Hindlimb muscle (tissue), 1 donor: ENCODE measurements at places on chromosomes 13 and 19.

- DNase-seq: no peak
Measured at GRCh38 chr13:99863789-99864626, 107.6 kb downstream of the ZIC5 start.

DNA sequence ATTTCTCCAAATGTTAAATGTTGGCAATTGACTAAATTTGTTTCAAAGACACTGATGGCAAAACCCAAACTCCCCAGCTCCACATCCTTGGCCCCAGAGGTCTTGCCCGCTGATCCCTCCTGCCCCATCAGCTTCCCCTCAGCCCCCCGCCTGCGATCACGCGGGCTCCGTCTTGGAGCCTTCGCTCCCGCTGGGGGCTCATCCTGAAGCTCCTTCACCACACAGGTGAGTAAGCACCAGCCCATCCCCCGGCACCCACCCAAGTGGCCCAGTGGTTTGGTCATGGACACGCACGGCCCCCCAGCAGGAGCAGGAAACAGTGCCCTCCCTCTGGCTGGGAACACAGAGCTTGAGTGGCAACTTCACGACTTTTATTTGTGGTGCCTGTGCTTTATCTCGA is 14.9 kb downstream of the EPS8L1 start:
- DNase-seq: no peak

- DNase-seq: no peak
Measured at GRCh38 chr13:60463787-60464186, 66.8 kb downstream of the TDRD3 start.

- no peak for DNase-seq
Measured at GRCh38 chr19:384799-385169, 24.2 kb downstream of the C2CD4C start.

DNA sequence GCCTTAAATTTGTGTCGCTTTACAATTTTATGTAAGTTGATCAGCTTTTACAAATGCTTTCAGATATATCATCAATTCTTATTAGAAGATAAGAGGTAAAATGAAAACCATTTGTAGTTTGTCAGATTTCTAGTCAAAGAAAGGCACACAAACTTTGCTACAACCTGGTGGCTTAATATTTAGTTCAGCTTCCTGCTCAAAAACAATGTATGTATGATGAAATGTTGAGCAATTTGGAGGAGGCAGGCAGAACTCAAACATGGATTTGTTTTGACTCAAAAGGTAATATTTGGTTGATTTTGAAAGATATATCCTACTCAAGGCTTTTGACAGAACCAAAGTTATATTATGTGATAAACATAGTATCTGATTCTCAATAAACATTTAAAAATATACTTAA is 24.2 kb downstream of the NEK5 start:
- DNase-seq: no peak

GRCh38 chr19:18730885-18731513 is 47.5 kb downstream of the CRTC1 start:
- DNase-seq: no peak

DNA sequence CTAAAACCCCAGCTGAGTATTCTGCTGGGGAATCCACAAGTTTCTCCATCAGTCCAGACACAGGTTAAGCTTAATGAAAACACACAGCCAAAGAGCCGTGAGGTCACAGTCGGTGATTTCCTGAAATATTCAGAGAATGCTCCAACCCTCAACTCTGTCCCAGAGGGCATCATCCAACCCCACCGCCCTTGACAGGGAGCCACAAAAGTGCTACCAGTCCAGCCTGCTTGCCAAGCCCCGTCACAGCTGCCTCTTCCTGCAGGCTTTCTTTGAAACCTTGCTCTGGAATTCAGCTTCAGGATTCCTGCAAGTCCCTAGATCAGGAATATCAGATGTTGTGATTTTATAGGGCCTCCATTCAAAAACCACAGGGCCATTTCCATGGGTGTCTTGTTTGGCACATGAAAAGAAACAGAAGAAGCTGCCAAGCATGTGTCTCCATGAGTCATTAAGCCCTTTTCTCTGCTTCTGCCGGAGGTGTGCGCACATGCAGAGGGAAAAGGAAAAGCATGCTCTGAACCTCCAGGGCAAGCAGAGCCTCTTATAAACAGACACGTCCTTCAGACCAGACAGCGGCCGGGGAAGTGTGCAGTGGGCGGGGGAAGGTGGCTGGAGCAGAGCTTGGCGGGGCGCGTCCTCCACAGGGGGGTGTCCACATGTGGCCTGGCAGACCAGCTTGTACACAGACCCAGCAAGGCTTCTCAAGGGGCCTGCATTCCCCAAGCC is 164.7 kb downstream of the KATNAL1 start:
- DNase-seq: no peak

DNA sequence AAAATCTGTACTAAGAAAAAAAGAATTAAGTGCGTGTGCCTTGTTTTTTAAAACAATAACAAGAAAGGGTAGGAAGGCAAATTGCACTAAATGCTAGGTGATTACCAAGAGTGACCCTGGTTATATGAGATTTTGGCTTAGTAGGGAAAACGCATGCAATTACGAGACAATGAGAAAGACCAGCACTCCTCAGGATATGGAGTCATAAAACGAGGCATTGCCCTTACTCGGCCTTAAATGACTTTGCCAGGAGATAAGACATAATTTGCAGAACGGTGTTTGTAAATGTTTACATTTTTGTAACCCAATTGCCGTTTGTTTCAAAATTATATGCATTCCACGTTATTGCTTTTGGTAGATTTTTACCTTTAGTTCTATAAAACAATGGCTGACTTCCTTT is 179.8 kb downstream of the RBM26 start:
- no peak for DNase-seq

- no peak for DNase-seq
Measured at GRCh38 chr19:11539495-11540365, 1.1 kb downstream of the CNN1 start.

DNA sequence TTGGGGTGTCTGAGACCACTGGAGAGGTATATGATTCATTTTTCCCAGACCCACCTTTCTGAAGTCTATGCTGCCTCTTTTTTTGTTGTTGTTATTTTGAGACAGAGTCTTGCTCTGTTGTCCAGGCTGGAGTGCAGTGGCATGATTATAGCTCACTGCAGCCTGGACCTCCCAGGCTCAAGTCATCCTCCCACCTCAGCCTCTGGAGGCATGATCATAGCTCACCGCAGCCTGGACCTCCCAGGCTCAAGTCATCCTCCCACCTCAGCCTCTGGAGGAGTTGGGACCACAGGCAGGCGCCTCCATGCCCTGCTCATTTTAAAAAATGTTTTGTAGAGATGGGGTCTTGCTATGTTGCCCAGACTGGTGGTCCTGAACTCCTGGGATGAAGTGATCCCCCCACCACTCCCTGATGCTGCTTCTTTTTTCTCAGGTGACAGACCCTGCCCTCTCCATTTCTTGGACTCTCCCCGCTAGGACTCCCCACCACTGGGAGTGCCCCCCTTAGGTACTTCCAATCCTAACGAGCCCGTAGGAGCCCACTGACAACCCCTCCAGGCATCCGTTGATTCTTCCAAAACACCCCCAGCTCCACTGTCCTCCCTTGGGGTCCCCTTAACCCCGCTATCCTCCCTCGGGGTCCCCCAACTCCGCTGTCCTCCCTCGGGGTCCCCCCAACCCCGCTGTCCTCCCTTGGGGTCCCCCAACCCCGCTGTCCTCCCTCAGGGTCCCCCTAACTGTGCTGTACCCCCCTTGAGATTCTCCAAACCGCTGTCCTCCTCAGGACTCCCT is 45.4 kb downstream of the ARHGEF18 start:
- no peak for DNase-seq

GRCh38 chr13:41460930-41461329 is 3.6 kb downstream of the RGCC start:
- no peak for DNase-seq

DNA sequence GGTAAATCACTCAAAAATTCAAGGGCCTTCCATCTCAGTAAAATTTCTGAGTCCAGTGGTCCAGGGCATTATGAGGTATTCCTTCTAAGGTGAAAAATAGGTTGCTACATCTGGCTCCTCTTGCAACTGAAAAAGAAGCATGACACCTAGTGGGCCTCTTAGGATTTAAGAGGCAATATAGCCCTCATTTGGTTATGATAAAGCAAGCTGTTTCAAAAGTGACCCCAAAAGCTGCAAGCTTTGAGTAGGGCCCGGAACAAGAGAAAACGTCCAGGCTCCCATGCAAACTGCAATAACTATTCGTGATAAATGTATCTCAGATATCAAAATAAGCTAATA is 1910.2 kb upstream of the PRR20A start:
- no peak for DNase-seq

DNA sequence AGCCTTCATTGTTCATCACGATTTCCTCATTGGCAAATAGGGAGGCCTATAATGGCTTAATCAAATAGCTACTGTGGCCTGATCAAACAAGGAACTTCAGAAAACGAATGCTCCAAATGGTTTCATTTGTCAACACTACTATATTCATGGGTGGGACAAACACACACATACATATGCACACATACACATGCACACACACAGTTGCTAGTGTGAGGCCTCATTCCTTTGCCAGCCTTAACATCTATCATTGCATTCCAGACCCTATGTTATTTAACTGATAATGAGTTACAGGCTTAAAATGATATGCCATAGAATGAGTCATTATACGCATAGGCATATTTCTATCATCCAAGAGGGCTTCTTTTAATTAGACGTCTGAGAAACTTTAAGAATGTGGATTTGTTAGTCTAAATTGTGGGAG is 140.2 kb downstream of the KLF5 start:
- DNase-seq: no peak

GRCh38 chr13:110124201-110124940 is 182.6 kb downstream of the COL4A1 start:
- no peak for DNase-seq

DNA sequence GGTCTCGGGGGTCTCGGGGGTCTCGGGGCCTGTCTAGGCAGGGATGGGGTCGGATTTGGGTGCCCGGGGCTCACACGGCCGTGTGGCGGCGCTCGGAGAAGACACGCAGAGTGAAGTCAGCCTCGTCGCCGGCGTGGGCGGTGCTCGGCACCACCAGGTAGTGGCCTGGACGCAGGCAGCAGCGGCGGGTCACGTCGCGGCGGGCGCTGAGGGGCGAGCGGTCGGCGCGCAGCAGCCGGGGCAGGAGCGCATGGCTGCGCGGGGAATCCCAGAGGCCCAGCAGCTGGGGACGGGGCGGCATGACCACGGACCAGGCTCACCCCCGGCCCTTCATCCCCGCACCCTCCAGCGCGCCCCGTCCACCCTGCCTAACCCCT is 8.2 kb downstream of the CAPN12 start:
- DNase-seq: no peak

DNA sequence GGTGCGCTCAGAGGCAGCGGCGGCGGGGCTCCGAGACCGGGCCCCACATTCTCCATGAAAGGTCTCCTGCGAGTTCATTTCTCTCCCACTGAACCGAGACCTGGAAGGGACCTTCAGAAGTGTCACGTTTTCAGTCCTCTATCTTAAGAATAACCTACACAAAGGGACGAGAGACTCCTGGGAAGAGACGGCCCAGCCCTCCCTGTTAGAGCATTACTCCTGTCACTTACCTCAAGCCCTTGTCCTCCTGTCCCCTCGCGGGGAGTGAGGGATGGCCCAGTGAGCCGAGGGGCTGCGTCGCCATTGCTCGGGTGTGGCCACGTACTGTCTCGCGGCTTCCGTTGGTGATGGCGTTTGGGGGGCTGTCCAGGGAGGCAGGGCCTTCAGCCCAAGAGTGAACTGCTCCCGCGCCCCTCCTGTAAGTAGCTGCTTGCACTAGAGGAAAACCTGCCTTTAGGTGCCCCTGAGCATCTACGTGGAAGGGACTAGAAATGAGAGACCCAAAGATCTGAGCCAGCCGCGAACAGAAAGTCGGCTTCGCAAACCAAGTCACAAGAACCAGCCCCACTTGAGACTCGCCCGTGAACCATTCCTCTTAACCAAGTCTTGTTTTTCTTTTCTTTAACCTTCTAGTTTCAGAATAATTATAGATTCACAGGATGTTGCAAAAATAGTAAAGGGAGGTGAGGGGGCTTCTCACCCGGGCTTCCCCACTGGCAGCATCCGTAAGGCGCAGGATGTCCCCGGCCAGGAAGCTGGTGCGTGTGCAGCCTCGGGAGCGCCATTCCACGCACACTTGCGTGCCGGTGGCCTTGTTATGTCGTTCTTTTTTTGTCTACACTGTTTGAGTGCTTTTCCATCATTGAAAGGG is 21.1 kb upstream of the NDUFS7 start:
- DNase-seq: no peak
